K562 (cell line): ENCODE measurements at places on chromosomes 12 and 14. TPM values are rescaled to one million over a fixed set of nuclear protein-coding genes. Genes with fewer than 3 reads are reported as not detected.
A peak's percentile ranks its signal among the peaks of the same experiment; 100 is the strongest.

KRT73 gene
- total RNA-seq = not detected in 2 replicates

OSGEP gene
- total RNA-seq = 31.4 and 39.1 TPM in 2 replicates

OVCH1 gene
- not detected in 2 replicates for total RNA-seq

FGF23 gene
- not detected in 2 replicates for total RNA-seq

NPAS3 gene
- total RNA-seq = not detected in 2 replicates

GNPTAB gene
- 19.3 and 20.4 TPM in 2 replicates for total RNA-seq

KRT83 gene
- total RNA-seq = not detected in 2 replicates

ACOT4 gene
- total RNA-seq = not detected in 2 replicates

RGS6 gene
- total RNA-seq = not detected in 2 replicates

PIWIL1 gene
- total RNA-seq = not detected in 2 replicates

- no peak for DNase-seq
These were observed 202.2 kb downstream of the KTN1 start for GRCh38 chr14:55782166-55782565.

DNA sequence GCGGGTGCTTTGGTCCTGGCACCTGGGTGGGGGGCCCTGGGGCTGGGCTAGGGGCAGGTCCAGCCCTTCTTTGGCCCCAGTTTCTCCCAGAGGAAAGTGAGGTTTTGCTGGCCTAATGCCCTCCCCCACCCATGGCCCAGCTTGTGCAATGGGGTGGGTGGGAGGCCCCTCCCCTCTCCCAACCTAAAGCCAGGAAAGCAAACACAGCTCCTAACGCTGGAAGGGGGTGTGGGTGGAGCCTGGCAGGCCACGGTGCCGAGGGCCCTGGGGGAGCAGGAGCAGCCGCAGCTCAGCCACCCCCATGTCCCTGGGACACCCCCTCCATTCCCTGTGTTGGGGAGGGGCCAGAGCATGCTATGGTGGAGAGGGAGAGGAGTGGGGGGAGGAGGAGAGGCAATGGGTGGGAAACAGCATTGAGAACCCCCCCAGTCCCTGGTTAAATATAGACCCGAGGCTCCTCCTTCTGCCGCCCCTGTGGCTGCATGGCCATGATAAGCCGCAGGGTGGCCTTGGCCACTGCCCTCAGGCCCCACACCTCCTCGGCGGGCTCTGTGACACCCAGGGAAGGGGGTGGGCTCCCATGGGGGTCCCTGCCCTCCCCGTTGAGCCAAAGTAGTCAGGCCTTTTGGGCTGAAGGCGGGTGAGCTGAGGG is 4.7 kb downstream of the EXOC3L4 start:
- DNase-seq = peak; percentile 73

DNA sequence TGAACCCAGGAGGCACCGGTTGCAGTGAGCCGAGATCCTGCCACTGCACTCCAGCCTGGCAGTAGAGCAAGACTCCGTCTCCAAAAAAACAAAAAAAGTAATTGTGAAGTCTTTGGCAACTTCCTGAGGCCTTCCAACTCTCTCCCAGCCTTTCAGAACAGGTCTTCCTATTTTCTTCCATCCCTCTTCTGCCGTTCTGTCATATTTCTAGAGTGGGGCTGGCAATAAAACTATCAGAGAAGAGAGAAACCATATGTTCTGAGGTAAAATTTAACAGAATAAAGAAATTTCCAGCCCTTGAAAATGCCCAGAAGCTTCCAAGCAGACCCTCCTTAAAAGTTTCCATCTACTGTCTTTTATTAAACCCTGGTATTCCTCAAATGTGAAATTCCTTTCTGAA is 100.4 kb downstream of the HMGA2 start:
- DNase-seq = no peak

GRCh38 chr12:100185361-100185894 is 15.2 kb upstream of the ACTR6 start:
- DNase-seq = no peak

DNA sequence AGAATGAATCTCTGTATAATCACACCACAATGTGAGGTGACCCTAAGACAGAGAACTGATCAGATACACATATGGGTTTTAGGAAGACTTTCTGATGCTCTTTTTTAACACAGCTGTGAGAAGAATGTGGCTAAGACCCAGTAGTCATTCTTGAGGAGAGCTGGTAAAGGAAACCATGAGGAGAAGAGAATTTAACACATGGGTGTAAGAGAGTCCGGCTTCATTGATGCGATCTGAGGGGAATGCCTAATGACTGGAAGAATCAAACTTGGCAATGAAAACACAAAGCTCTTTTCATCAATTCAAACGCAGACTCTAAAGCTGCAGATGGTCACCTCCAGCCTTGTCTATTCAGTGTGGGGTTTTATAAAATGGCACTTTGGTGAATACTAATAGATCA is 79.3 kb downstream of the FOXA1 start:
- no peak for DNase-seq

DNA sequence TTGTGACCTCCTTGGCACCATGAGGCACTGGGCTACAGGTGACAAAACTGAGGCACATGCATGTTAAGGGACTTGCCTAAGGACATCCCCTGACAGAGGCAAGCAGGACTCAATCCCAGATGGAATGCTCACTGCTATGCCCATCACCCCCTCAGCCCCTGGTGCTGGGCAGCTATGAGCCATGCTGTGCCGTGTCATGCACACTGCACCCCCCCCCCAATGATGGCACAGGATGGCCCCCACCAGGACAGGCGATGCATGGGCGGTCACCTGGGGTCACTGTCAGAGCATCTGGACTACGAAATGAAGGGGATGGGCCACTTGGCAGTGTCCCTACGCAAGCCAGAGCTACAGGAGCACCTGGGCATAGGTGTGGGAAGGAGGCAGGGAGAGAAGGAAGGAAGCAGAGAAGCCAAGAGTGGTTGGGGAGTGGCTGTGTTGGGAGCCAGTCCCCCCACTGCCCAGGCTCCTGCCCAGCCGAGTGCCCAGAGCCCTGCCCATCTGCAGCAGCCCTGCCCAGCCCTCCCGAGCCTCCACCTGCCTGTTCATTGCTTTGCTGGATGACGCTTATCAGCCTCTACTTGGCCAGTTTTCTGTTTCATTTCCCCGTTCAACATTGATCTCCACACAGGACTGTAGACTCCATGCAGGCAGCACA is 84.9 kb upstream of the DIO3 start:
- no peak for DNase-seq

DNA sequence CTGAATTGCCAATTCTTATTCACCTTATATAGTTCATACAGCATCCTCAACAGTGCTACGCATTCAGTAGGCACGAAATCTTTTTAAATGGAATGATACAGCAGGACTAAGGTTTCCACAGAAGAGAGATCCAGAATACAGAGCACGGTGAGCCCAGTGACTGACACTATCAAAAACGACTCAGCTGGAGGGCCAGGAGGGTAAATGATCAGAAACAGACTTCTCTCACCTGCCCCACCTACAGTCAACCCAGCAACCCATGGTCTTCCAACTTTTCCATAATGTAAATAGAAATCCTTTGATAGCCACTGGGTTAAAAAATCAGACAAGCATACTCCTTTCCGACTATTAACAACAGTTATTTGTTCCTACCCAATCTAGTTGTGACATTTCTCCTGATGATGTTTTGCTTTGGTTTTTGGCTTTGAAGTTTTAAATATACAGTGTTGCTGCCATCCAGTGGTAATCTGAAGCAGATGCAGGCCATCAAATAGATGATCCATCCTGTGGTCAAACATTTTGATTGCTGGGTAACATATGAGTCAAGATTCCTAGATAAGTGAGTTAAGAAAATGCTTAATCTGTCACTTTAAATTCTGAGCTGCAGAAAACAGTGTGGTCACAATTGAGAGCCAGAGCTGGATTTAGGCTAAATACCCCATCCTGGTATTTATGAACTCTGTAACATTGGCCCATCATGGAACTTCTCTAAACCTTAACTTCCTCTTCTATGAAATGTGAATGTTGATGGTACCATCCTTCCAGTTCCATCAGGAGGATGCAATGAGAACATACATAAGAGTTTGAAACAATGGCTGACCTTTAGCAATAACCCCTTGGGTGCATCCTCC is 42.0 kb downstream of the GPHB5 start:
- peak; percentile 40 for DNase-seq

DNA sequence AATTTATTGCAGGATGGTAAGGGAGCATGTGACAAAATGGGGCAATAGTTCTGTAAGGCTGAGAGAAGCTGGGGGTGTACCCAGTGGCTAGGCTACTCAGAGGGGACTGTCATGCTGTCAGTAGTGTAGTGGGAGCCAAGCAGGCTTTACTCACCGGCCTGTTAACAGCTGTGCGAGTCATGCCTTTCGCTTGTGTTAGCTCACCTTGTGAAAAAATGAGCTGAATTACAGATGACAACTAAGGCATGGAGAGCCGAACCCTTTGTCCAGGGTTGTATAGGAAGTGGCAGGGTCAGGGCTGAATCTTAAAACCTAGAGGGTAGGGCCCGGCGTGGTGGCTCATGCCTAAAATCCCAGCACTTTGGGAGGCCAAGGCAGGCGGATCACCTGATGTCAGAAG is 37.9 kb downstream of the SH2B3 start:
- DNase-seq = no peak

DNA sequence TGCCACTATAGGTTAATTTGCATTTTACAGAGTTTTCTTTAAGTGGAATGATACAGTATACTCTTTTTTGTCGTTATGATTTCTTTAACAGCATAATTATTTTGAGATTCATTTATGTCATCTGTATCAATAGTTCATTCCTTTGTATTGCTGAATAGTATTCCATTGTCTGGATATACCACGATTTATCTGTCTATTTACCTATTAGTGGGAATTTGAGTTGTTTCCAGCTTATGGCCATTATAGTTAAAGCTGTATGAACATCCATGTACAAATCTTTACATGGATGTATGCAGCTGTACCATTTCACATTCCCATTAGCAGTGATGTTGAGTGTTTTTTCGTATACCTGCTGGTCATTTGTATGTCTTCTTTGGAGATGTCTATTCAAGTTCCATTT is 163.9 kb downstream of the ETNK1 start:
- no peak for DNase-seq
